Glomerular endothelial cell (primary cell): ENCODE measurements at places on chromosomes 13 and 19. TPM values are rescaled to one million over a fixed set of nuclear protein-coding genes. Genes with fewer than 3 reads are reported as not detected.

DNA sequence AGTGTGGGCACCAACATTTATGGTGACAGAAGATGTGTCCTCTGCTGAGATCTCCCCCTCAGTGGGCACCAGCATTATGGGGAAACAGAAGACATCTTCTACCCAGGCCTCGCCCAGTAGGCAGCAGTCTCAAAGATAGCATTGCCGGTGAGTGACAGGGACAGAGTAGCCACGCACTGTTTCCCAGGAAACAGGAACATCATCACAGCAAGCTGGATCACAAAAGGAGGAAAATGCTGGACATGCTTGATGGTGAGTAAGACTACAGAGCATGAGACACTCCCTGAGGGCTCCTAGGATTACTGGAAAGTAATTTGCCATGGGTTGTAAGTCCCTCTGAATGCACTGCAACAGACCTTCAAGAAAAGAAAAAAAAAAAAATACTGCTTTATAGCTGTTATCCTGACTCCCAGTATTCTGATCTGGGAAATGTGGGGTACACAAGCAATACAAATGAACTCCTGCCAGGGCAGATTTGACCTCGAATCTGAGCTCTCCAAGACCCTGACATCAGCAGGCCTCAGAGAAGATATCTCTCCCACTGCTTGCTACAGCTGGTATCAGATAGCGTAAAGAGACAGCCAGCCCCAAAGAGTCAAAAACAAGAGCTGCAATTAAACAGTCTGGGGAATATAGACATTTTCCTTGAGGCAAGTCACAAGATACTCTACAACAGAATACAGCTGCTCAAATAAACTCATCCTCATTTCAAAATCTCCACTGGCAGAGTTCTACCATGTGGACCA is 180.4 kb downstream of the RBM26 start:
- no peak for DNase-seq

DNA sequence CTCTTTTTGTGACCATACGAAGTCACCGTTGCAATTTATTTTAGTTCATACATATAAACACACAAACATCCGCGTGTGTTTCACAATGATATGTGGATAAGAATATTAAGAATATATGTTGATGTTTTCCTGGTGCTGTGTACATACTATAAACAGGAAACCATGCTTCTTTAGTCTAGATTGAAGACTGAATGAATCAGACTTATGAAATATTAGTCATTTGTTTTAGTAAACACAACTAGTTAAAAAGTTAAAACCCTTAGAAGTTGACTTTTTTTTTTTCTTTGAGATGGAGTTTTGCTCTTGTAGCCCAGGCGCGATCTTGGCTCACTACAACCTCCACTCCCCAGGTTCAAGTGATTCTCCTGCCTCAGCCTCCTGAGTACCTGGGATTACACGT is 257.7 kb downstream of the DACH1 start:
- no peak for DNase-seq

DNA sequence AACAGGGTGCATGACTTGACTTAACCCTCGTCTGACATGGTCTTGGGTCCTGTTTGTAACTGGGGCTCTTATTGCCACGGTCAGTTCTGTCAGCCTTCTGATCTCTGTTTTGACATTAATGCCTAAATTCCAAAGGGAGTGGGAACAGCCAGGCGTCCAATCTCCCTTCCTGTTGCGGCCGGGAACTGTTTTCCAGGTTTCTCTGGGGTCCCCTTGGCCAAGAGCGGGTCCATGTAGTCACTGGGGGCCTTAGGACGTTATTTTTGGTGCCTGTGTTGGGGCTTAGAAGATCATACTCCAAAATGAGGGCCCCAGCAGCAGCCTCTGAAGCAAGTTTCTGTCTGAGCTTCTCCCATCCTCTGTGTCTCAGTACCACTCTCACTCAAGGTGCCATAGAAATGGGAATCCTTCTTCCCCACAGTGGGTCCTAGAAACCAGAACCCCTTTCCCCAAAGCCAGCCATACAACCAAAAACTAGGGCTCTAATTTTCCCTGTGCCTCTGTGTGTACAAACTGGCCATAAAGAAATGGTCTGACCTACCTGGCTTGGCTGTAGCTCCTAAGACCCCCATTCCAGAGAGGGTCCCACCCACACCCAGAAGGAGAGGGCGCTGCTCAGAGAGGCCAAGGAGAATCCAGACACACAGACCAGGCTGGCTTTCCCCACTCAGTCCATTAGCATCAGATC is 50.4 kb downstream of the C13orf46 start:
- no peak for DNase-seq

DNA sequence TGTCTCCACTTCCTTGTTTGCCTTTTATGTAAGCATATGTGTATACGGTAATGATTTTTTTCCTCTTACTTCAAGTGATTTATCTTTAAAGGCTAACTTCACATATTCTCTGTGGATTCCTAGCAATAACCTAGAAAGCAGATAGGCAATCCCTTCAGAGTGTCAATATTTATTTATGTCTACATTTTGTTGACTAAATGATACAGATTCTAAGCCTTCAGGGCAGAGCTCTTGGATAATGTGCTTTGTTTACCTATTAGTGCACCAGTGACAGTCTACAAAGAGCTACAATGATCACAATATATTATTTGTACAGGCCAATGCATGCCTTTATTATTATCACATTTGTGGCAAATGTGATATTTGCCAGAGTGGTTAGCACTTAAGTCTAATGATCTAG is 406.2 kb downstream of the EFNB2 start:
- no peak for DNase-seq

ZNF730 gene
- 0.44 and 2.0 TPM in 2 replicates for total RNA-seq

PTH2 gene
- total RNA-seq = not detected in 2 replicates
